ENCODE measurements at places on chromosomes 11 and 22.

- no peak for DNase-seq
These were observed 7.2 kb downstream of the IRAG1 start for GRCh38 chr11:10686311-10686710.

GRCh38 chr11:58006940-58007339 is 16.7 kb upstream of the OR9Q1 start:
- DNase-seq, result no peak

- DNase-seq, result no peak
These were observed 32.1 kb downstream of the IGLL1 start for GRCh38 chr22:23547818-23548500.

DNA sequence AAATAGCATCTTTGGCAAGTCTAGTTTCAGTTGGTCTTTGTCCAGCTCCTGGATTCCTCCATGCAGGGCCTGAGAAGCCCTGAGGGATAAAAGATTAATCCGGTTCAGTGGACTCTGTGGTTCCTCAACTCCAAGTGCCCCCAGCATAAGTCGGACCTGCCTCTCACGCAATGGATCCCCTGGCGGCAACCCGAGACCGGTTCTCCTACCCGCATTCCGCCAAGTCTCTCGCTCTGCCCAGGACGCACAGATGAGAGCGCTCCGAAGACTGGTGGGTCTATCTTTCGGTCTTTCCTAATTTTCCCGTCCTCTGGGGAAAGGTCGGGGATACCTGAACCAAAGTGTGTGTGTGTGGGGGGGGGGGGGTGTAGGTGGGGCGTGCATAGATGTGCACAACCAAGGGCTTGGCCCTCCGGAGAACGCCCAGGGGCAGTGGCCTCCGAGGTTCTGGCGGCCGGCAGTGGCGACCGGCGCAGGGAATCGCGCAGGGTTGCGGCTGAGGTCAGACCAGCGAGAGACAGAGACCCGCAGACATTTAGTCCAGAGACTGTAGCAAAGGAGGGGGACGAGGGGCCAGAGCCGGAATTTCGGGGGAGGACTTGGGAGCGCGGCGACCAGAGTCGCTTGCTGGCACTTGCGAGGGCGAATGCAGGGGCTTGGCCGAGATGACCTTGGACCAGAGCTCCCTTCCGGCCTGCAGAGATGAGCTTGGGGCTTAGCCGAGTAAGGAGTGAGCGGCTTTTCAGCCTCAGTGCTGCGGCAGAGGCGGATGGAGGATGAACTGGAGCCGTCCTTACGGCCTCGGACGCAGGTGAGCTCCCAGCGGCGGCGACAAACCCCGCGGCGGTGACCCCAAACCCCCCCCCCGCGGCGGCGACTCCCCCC is 712 bp upstream of the SLC2A11 start:
- DNase-seq, result no peak

GRCh38 chr11:61142424-61142823 is 18.8 kb downstream of the VPS37C start:
- DNase-seq, result no peak
